ENCODE measurements at places on chromosomes 12 and 14. TPM values are rescaled to one million over a fixed set of nuclear protein-coding genes. Genes with fewer than 3 reads are reported as not detected.

The CACNA1C gene
- total RNA-seq: 0.05 TPM

The TXNDC16 gene
- total RNA-seq: 3.2 TPM

The ORMDL2 gene
- total RNA-seq: 37.3 TPM

The LUM gene
- not detected for total RNA-seq

The ADCY6 gene
- 16.9 TPM for total RNA-seq

The CFAP54 gene
- 4.2 TPM for total RNA-seq

The PPFIA2 gene
- total RNA-seq: not detected

The FZD10 gene
- total RNA-seq: not detected

The PRH2 gene
- not detected for total RNA-seq

The CSRNP2 gene
- 19.2 TPM for total RNA-seq

The RARG gene
- total RNA-seq: 84.3 TPM

The GLS2 gene
- not detected for total RNA-seq

The SYNDIG1L gene
- total RNA-seq: not detected

The PRIMA1 gene
- not detected for total RNA-seq

The RNF212B gene
- total RNA-seq: not detected

The GLIPR1L2 gene
- 0.05 TPM for total RNA-seq

The RASSF8 gene
- 55.3 TPM for total RNA-seq

The SLCO1B1 gene
- total RNA-seq: not detected

The CCDC91 gene
- total RNA-seq: 7.0 TPM

The CMA1 gene
- total RNA-seq: not detected

The PPM1A gene
- total RNA-seq: 13.4 TPM

The OR10AD1 gene
- total RNA-seq: not detected

Measured in mammary microvascular endothelial cell (primary cell).